Stimulated activated CD4-positive, alpha-beta T cell treated with anti-CD3 and anti-CD28 coated beads, TNF-alpha, amount 100 ng/mL, for 24 hours (primary cell): ENCODE measurements at places on chromosomes 5 and 9.

DNA sequence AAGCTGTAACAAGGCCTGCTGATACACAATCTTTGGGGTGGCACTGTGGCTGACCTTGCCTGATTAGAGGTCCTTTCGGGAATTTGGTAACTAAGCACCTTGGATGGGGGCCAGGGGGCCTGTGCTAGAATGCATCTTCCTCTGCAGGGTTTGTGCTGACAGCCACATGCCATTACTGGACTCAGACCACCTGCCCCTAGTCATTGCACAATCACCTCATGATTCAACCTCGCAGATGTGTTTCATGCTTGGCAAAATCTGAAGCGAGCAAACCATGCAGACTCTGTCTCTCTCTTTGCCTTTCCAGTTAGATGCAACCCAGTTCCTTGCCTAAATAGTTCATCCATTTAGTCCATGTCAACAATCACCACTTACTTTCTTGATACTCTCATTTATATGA is 96.5 kb upstream of the ERCC6L2 start:
- DNase-seq = no peak

- no peak for DNase-seq
Observed at GRCh38 chr5:166992108-166992507, 1299.3 kb upstream of the WWC1 start.

- DNase-seq = peak; percentile 58
Observed at GRCh38 chr9:21591221-21592062, 109.3 kb upstream of the IFNE start.

GRCh38 chr9:76366275-76366674 is 28.0 kb downstream of the RFK start:
- DNase-seq = no peak

DNA sequence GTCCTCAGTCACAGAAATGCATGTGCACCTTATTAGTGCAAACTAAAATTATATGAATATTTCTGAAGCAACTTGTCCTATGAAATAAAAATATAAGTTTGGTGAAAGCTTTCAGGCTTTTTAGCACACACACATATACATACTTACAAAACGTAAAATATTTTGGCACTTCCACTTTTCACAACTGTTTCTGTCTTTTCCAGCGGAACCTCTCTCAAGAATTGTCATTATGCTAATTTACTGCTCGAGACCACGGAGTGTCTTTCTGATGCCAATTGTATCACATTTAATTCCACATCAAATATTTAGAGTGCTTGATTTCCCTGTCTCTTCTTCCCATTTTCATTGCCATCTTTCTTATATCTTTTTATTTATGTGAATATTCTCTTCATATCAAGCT is 100.4 kb downstream of the MEF2C start:
- DNase-seq = no peak

- no peak for DNase-seq
Observed at GRCh38 chr5:71481441-71481840, 26.0 kb downstream of the BDP1 start.

- no peak for DNase-seq
Observed at GRCh38 chr9:97479496-97480159, 21.8 kb upstream of the TMOD1 start.

GRCh38 chr9:135802876-135803419 is 101.0 kb downstream of the KCNT1 start:
- no peak for DNase-seq

DNA sequence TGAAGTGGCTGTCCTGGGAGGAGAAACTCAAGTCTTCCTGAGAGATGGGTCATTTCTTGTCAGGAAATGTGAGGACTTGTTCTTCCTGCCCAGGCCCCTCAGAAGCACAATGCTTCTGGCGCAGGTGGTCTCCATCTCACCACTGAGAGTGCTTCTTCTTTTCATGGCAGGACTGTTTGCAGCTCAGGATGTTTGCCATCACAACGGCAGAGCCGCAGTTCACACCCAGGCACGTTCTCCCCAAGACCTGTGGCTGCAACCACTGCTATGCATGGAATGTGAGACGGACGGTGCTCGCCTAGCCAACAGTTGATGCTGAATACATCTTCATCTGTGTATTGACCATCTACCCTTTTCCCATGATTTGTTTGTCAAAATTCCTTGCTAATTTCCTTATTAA is 216.3 kb downstream of the GADD45G start:
- no peak for DNase-seq

- DNase-seq = no peak
Observed at GRCh38 chr9:17631396-17631795, 52.5 kb downstream of the SH3GL2 start.

DNA sequence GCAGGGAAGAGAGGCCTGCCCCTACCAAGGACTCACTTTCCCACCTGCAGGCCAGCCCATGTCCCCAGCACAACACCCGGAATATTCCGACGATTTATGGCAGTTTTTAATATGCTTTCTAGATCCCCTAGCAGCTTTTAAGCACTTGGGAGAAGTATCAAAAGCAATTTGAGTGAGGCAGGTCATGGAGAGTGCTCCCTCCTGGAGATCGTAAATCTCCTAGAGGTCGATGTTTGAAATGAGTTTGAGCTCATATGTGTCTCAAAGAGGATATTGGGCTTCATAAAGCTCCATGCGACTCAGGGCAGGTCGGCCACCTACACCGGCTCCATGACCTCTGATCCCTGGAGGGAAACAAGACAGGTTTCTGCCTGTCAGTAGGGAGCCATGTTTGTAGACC is 27.3 kb downstream of the CFAP90 start:
- no peak for DNase-seq

GRCh38 chr9:2321523-2322148 is 300.0 kb upstream of the VLDLR start:
- no peak for DNase-seq

GRCh38 chr5:176660530-176660859 is 13.2 kb downstream of the TSPAN17 start:
- no peak for DNase-seq

DNA sequence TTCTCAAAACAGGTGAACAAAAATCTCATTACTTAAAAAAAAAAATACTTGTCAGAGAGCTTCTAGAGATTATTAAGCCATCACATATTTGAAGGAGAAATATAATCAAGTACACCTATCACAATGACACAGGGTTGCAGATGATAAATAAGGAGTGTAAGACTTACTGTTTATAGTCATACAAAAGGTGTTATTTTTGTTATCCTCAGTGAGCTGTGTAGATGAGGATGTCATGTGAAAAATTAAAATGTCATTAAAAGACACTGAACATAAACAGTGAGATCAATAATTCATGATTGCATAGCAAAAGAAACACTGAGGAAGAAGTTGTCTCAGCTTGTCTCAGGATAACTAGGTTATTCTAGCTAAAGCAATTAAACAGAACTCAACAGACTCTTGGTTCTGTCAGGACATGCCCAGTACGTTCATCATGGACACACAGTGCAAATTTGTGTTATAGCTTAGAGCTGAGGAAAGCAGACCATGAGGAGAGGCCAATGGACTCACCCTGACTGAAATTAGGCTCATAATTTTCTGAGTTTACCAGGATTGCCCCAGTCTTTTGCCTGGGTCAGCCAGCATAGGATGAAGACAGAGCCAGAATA is 1162.6 kb upstream of the C9orf72 start:
- DNase-seq = no peak

- no peak for DNase-seq
Observed at GRCh38 chr5:17470064-17470463, 28.0 kb upstream of the TAF11L2 start.

GRCh38 chr5:11110128-11110527 is 349.1 kb upstream of the DAP start:
- no peak for DNase-seq

GRCh38 chr5:67032921-67033664 is 163.5 kb downstream of the CD180 start:
- no peak for DNase-seq
